ENCODE measurements at places on chromosomes 1 and 21.

DNA sequence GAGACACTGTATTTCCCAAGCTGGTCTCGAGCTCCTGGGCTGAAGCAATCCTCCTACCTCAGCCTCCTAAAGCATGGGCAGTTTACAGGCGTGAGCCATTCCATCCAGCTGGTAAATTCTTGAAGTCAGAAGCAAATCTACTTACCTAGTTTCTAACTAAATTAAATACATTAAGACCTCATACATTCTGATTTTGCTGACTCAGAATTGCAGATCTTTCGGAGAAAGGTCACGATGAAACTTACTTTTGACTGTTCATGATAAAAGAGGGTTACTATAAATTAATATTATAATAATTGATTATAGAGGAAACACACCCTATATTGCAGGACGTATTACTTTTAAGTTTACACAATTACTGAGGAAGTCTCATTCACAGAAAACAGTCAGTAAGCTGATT, 132.3 kb downstream of the ZZZ3 start:
- no peak for DNase-seq

DNA sequence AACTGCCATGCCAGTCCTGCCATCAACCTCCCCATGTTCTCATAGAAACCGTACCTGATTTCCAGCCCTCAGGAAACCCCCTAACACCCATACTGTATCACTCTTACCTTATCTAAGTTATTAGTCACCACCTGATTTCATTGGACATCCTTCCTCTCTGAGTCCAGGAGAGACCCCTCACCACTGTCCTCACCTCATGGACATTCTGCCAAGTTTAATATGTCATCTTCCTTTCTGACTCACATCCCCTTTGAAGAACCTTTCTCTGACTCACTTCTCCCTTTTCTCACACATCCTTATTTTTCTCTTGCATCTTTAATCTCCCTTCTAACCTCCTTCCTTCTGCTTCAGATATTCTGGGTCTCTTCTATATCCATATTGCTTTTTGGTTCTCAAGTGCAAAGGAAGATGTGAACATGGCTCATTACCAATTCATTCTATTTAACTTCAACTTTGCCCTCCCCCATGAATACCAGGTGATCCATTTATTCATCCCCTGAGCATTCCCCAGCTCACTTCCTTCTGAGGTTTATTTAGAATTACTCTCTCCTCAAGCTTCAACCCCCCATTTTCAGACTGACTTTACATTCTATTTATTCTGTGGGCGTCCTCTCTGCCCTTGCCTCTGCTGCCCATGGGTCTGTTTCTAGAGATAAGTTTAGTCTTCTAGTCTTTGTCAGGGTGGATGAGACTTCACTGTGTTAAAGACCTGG, 206.8 kb upstream of the ESRRG start:
- no peak for DNase-seq

DNA sequence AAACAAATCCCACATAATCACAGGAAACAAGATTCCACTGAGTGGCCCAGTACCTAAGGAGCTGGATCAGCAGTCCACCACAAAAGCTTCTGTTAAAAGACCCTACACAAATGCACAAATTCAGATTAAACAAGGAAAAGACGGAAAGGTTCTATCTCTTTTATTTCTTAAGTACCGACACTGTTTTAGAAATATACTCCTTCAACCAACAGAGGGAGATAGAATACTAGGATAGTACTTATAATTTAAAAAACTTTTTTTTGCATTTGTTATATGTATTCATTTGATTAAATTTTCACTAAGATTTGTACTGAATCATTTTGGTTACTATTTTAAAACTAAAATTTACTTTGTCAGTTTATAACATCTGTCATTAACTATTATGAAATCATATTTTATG, 12.5 kb downstream of the CDC7 start:
- DNase-seq: no peak

DNA sequence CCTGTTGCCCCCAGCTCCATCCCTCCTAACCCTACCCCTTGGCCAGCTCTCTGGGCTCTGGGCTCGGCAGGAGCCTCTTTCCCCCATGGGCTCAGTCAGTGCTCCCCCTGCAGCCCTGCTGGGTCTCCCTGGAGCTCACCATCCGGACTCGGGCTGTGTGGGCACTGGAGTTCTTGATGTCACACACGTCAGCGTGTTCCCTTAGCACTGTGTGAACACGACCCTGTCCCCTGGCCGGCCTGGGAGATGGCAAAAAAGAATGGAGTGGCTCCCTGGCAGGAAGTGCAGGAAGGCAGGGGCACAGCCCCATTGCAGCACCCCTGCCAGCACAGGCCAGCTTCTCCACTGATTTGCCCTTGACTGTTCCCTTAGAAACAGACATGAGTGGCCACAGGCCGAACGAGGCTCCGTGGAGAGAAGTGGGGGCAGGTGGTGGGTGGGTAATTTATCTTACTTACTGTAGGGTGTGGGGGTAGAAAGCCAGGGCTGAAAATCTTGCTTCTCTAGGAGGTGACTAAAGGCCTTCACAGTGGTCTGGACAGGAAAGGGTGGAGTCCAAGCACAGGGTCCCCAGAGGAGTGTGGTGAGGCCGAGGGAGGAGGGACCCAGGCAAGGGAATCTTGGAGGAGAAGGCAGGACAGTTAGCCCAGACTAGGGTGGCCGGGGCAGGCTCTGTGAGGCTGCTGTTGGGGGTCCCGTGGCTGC, 381.7 kb upstream of the VAMP3 start:
- no peak for DNase-seq

Data from inflammatory macrophage treated with lipopolysaccharide for 4 hours (primary cell).